ENCODE measurements at places on chromosomes 2 and 18.

GRCh38 chr2:213119061-213119809, 32.2 kb downstream of the IKZF2 start:
- DNase-seq = no peak

DNA sequence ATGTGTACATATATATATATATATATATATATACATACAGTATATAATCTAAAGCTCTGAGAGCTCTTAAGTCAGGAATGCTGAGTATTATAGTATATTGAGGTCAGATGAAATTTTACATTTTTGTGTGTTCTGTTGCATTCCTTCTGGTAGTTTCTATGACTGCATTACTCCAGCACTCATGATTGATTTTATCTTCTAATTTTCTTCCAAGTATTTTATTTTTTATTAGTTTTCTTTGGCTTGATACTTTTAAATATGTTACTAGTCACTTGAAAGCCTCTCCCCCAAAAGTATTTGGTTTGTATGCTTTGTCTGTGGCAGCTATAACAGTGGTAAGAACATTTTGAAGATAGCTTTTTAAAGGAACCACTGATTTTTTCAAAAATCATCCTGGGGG, 25.0 kb downstream of the METTL21A start:
- no peak for DNase-seq

GRCh38 chr18:21264651-21265050, 22.6 kb downstream of the GREB1L start:
- DNase-seq = no peak

GRCh38 chr2:132009874-132010521, 151.8 kb downstream of the ANKRD30BL start:
- no peak for DNase-seq

DNA sequence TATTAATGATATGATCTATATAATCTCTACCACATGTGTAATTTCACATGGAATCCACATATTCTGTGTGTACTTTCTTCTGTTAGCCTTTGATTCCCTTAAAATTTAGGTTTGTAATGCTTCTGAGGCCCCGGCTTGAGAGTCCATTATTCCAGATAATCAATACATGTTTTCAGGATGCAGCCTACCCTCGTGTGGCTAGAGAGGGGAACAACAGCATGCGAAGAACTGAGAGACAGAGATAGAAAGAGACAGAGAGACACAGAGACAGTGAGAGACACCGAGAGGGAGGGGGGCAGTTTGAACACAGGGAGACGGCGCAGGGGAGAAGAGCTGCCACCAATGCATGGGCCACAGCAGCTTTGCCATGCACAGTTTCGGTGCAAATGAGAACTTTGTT, 185.4 kb downstream of the SNTG2 start:
- no peak for DNase-seq

DNA sequence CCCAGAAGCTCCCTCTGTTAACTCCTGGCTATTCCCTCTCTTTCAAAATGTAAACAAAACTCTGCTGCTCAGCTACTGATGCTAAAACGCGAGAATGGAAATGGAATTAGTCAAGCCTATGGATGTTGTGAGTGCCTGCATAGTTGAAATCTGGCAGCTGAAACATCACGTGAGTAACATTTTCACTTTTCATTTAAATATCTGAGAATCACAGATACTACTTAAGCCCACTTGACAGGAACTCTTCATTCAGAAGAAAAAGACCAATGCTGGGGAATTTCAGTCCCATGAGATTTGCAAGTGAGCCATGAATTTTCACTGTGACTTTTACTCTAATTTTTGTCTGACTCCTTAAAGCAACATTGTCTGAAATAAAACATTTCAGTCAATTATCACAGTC, 215.3 kb upstream of the SESTD1 start:
- DNase-seq = no peak

- no peak for DNase-seq
Observed at GRCh38 chr2:190121305-190121704, 58.8 kb upstream of the MSTN start.

DNA sequence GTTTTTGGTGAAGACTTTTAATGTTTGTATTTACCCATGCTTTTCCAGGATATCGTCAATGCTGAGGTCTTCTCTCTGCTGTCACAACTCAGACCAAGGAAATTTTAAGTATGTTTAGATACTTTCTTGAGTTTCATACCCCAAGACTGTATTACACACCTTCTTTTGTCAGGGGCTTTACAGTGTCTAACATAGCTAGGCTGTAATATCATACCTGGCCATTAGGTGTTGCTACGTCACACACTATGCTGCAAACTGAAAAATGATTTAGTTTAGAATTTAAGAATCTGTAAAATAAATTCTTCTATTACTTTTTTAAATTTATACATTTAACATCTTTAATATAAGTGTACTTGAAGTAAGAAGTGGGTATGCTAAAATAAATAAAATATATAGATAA, 358.4 kb upstream of the NRP2 start:
- no peak for DNase-seq
